MCF 10A (cell line): ENCODE measurements at places on chromosomes 5 and 9. TPM values are rescaled to one million over a fixed set of nuclear protein-coding genes. Genes with fewer than 3 reads are reported as not detected.

The TMEM38B gene
- total RNA-seq: 12.5 and 18.4 TPM in 2 replicates

- DNase-seq: no peak
These were observed 48.0 kb upstream of the ASTN2 start for GRCh38 chr9:117462861-117463260.

The COQ4 gene
- 57.1 and 58.9 TPM in 2 replicates for total RNA-seq

DNA sequence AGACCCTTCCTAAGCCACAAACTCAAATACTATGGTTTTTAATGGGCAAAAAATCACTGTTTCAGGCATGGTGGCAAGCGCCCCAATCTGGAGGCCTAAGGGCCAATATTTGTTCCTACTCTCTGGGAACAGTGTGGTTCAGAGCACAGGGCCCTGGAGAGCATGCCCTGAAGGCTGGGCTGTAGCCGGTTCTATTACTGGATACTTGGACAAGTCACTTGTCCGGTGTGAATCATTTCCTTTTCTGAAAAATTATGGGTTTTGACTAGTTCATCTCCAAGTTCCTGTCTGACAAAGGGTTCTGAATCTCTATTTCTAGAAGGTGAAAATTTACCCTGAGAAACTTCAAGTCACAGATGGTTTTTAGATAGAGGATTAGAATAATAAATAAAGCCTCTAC lies 75.0 kb downstream of the OTULIN start:
- DNase-seq: peak; percentile 52

The ANKRD34B gene
- total RNA-seq: not detected in 2 replicates
